ENCODE measurements at places on chromosomes 13 and 19.

DNA sequence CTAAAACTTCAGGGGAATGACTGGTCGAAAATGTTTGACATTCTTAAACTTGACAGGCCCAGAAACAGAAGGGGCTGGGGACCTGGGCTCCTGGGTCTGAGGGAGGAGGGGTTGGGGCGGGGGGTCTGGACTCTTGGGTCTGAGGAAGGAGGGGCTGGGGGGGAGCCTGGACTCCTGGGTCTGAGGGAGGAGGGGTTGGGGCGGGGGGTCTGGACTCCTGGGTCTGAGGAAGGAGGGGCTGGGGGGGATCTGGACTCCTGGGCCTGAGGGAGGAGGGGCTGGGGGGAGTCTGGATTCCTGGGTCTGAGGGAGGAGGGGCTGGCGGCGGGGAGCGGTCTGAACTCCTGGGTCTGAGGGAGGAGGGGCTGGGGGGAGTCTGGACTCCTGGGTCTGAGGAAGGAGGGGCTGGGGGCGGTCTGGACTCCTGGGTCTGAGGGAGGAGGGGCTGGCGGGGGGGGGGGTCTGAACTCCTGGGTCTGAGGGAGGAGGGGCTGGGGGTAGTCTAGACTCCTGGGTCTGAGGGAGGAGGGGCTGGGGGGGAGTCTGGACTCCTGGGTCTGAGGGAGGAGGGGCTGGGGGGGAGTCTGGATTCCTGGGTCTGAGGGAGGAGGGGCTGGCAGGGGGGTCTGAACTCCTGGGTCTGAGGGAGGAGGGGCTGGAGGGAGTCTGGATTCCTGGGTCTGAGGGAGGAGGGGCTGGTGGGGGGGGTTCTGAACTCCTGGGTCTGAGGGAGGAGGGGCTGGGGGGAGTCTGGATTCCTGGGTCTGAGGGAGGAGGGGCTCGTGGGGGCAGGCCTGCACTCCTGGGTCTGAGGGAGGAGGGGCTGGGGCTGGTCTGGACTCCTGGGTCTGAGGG lies 5.5 kb upstream of the KLK6 start:
- DNase-seq, result no peak

DNA sequence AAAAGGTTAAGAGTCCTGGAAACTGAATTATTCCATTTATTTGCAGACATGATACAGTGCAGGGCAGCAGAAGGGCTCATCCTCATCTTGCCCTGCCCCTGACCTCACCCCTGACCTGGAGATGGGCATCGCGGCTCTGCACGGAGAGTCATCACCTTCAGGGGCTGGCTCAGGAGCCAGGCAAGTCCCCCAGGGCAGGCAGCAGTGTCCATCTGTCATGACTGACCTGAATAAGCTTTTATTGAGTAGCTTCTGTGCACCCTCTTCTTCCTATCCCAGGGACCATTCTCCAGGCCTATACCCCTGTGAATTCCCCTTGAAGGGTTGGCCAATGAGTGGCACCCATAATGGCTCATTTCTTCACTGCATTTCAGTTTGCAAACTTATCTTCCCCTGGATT lies 484.2 kb downstream of the ZNF536 start:
- no peak for DNase-seq

DNA sequence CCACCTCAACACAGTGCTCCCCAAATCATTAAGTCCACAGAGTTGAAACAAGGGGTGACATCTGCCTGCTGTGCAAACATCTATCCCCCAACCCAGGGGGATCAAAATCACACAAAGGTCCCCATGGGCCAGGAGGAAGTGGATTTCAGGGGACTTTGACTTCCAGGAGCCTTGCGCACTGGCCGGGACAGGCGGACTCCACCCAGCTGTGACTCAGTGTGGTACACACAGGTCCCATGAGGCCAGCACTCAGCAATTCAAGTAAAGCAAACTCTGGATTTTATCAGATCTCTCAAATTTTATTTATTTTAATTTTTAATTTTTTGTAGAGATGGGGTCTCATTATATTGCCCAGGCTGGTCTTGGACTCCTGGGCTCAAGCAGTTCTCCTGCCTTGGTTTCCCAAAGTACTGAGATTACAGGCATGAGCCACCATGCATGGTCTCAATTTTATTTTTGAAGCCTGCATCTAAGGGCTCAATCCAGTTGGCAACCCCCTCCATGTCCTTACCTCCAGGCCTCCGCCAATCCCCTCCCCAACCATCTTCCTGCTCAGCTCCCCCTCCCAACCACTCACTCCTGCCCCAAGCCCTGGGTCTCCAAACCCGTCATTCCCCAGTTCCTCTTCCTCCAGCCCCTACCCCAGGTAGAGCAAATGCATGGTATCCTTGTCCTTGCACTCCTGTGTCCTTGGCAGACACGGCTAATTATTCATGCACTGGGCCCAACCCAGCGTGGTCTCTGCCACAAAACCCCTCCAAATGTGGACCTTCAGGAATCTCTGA lies 18.2 kb downstream of the ARHGAP33 start:
- DNase-seq, result no peak

DNA sequence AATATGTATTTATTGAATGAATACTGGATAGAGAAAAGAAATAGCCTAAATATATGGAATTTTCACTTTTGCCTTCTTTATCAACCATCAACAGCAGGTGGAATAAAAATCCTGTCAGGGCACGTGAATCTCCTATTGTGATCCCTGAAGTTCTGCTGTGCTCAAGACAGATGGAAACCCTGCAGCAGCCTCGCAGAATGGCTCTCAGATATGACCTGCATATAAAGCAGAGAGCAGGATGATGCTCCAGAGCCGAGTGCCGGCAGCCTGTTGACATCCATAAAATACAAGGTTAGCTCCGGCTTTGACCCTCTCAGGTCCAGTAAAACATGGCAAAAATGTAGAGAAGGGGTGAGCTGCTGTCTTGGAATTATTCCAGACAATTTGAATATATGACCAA lies 659.3 kb downstream of the DIAPH3 start:
- DNase-seq, result no peak

- no peak for DNase-seq
Observed at GRCh38 chr13:23963184-23963931, 66.1 kb upstream of the C1QTNF9B start.

DNA sequence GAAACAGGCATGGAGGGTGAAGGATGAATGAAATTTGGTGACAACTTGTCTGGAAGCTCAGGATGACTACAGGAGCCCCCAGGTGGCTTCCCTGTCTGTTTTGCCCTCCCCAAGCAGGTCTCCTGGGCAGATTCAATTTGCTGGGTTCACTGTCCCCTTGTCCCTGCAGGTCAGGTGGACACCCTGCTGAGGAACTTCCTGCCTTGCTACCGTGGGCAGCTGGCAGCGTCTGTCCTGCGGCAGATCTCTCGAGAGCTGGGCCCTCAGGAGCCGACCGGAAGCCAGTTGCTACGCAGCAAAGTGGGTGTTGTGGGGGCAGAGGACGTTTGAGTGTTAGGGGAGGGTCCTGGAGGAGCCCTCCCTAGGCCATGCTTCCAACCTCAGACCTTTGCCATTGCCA lies 19.1 kb downstream of the PGLS start:
- DNase-seq, result no peak

DNA sequence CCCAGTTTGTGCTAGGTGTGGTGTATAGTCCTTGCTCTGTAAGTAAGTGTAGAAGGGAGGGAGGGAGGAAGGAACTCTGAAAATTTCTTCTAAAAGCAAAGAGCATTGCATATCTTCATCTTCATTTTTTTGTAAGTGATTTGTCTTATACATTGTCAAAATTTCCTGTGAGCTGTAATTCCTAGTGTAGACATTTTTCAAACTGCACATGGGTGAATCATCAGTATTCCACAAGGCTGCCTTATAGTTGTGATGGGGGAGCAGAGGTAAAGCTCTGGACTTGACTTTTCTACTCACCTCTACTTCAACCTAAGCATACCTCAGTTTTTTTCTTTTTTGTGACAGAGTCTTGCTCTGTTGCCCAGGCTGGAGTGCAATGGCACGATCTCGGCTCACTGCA lies 86.9 kb downstream of the CDK8 start:
- no peak for DNase-seq

GRCh38 chr13:21825186-21825585 lies 154.3 kb downstream of the FGF9 start:
- DNase-seq, result no peak

- no peak for DNase-seq
Observed at GRCh38 chr19:43498233-43498842, 6.2 kb downstream of the PHLDB3 start.

GRCh38 chr13:106357198-106357597 lies 178.3 kb downstream of the EFNB2 start:
- DNase-seq, result no peak

DNA sequence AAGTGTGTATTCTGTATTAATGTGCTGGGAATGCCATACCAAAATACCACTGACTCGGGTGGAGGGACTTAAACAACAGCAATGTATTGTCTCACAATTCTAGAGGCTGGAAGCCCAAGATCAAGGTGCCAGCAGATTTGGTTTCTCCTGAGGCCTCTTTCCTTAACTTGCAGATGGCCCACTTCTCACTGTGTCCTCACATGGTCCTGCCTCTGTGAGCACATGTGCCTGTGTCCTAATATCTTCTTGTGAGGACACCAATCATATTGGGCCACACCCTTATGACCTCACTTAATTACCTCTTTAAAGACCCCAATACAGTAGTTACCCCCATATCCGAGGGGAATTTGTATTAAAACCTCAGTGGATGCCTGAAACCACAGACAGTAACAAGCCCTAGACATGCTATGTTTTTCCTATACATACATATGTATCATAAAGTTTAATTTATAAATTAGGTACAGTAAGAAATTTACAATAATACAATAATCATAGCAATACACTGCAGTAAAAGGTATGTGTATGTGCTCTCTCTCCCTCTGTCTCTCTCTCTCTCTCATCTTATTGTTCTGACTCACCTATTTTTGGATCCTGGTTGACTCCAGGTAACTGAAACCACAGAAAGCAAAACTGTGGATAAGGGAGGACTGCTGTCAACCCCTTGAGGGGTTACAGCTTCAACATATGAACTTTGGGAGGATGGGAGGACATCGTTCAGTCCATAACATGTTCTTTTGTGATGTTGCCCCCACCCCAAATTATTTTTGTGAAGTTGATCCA lies 174.3 kb downstream of the IRS2 start:
- no peak for DNase-seq

GRCh38 chr13:85411591-85411990 lies 387.6 kb downstream of the SLITRK6 start:
- DNase-seq, result no peak

- DNase-seq, result no peak
Observed at GRCh38 chr19:37519890-37520289, 13.2 kb downstream of the ZNF793 start.
